Activated CD4-positive, alpha-beta T cell treated with anti-CD3 and anti-CD28 coated beads, Interleukin-2, Interleukin-6, amounts not matched to agents 100 ng/mL and 50 ng/mL, durations not matched to agents 16 hours and 8 hours (primary cell): ENCODE measurements at places on chromosomes 7 and 10.

- no peak for DNase-seq
Observed at GRCh38 chr7:63024446-63024845, 974.2 kb upstream of the ZNF722 start.

DNA sequence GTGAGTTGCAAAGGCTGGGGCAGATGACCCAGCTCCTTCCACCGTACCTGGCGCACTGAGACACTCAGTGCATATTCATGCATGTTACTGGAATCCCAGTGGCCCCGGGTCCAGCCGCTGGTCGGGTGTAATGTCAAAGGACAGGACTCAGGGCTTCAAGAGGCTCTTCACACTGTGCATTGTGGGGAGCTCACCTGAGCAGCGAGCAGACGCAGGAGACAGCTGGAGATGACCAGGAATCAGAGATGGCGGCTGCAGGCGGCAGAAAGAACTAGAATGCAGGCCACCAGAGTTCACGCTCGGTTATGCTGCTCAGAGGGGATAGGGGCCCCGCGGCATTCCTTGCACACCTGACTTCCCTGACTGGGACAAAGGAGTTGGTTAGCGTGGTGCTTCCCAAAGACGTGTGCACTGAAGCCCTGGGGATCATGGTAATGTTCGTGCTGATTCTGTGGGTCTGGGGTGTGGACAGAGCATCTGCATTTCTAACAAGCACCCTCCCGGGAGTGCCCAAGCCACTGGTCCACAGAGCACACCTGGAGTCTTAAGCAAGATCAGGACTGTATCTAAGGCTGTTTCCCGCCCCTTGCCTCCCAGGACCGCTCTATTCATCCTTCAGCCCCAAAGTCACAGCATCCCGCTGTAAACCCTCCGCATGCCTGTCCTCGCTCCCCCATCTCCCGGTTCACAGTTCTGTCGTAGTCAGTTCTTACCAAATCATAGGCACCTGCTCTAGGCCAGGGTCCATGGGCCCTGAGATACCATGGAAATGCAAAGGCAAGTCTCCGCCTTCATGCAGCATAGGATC, 71.0 kb downstream of the MKI67 start:
- DNase-seq, result no peak

GRCh38 chr7:24572016-24572392, 1.2 kb upstream of the PALS2 start:
- peak; percentile 63 for DNase-seq

DNA sequence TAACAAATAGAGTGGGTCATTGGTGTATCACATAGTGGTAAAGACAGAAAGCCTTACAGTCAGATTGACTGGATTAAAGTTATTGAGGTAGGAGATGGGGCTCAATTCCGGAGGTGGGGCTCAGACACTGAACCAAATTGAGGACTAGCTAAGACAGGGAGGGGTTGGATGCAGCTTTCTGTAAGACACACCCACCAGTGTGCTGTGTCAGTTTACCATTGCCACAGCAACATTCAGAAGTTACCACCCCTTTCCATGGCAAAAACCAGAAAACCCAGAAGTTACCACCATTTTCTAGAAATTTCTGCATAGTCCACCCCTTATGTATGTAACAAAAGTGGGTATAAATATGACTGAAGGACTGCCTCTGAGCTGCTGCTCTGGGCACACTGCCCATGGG, 167.6 kb upstream of the TMEM72 start:
- no peak for DNase-seq
